ENCODE measurements at places on chromosomes 3 and 15.

GRCh38 chr3:10416730-10417300, 88.6 kb downstream of the ATP2B2 start:
- no peak for DNase-seq

- no peak for DNase-seq
These were observed 451 bp downstream of the CCR5AS start for GRCh38 chr3:46406443-46406787.

- no peak for DNase-seq
These were observed 996.4 kb upstream of the CFAP20DC start for GRCh38 chr3:60046210-60046609.

- DNase-seq: no peak
These were observed 21.1 kb upstream of the MAP3K13 start for GRCh38 chr3:185341616-185342458.

DNA sequence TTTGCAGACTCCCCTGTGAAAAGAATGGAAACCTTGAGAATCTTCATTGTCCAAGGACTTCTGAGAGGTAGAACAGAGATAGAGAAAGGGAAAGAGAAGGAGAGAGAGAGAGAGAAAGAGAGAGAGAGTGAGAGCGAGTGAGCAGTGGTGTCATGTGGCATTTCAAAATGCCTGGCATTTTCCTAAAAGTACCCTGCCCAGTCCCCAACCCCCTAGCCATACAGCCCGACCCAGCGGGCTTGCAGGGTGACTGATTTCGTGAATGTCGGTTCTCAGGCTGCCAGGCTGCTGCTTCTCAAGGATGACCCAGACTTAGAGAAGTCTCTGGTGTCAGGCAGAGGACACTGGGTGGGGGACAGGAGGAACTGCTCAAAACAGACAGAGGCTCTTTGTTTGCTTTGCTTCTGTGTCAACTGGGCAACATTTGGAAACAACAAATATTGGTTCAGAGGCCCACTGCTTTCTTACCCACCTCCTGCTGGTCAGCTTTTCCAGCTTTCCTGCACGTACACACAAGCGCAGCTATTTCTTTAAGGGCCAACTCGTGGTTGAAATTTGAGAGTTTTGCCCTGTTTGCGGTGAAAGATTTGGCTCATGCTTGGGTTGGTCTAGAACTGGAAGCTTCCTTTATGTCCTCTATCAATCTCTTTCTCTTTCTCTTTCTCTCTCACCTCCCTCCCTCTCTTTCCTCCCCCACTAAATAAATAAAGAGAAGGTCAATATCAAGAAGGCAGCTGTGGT, 3.7 kb upstream of the TF start:
- DNase-seq: no peak

- no peak for DNase-seq
These were observed 222.3 kb upstream of the CDIN1 start for GRCh38 chr15:36356978-36357601.

DNA sequence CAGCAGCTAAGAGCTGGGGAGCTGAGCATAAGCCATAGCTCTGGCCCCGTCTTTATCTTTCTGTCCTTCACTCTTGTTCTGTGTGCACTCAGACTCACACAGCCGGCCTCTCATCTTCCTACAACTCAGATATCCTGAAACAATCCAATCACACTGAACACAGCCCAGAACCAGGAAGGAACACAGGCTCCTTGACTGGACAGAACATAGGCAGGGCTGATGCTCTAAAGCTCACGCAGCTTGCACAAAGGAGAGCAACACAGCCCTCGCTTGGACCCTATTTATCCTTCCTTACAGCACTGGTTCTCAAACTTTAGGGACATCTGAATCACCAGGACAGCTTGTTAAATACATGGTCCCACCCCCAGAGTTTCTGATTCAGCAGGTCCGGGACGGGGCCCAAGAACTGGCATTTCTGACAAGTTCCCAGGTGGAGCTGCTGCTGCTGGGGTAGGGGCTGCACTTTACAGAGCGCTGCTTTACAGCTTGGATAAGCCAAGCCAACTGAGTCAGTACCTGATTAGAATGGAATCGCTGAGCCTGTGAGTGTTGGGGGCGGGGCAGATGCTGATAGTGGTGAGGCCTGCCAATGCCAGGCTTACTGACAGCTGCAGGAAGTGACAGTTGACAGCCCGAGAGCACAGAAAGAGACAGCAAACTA, 65.1 kb downstream of the MRPL46 start:
- DNase-seq: no peak

DNA sequence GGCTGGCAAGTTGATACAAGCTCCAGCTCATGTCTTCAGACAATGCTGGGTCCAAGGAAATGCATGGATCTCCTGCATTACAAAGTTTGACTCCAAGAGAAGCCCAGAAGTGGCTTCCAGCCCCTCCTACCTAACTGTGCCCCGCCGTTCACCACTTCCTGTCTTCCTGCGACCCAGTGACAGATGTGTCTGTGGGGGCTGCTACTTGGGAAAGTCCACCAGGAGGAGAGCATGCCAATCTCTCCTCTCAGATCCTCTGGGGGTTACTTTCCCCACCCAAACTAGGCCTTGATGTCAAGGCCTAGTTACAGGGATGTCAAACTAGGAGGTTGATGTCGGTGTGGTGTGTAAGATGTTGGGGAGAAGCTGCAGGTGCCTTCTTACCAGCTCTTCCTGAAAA, 133.6 kb upstream of the RASGRP1 start:
- no peak for DNase-seq

DNA sequence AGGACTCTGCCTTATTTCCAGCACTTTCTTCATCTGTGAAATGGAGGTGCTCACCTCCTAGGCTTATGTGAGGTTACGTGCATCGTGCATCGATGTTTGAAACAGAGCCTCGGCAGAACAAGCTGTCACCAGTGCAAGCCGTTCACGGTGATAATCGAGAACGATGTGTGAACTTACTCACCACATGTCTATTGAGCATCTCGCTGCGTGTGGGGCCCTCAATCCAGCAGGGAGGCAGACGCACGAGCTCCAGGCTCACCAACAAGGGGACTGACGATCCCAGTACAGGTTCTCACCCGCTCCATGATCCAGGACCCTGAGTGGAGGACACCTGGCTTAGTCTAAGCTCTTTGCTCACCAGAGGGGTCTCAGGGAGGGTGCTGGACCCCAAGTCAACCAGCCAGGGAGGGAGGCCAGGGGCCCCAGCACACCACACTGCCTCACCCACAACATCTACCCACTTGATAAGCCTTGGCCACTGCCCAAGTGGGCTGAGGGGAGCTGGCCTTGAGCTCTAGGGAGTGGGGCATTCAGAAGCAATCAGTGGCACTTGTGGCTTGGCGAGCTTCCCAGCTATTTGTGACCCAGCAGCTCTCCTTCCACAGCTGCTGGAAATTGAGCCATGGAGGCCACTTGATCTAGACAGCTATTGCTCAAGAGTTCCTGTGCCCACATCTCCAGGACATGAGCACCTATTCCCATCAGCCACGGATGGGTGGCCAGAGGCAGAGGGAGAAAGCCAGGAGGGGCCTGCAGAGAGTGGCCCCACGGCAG, 34.4 kb upstream of the SLC6A1 start:
- DNase-seq: no peak

- DNase-seq: no peak
These were observed 45.3 kb downstream of the DGKG start for GRCh38 chr3:186316666-186317260.

- no peak for DNase-seq
These were observed 334.0 kb downstream of the SOX2 start for GRCh38 chr3:182045736-182046135.

DNA sequence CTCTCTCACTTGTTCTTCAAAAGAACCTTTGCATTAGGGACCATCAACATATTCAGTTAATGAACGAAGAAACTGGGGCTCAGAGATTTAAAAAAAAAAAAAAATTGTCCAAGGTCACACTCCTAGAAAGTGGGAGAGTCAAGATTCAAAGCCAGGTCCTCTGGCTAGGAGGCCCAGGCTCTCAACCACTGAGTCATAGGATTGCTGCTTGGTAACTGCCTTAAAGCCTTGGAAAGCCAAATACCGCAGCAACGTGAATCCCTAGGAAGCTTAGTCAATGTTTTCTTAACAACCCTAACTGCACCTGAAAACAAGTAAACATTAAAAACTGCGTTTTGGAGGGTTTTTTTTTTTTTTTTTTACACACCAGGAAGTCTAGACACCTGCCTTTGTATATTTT, 156.8 kb downstream of the WNT5A start:
- DNase-seq: no peak

DNA sequence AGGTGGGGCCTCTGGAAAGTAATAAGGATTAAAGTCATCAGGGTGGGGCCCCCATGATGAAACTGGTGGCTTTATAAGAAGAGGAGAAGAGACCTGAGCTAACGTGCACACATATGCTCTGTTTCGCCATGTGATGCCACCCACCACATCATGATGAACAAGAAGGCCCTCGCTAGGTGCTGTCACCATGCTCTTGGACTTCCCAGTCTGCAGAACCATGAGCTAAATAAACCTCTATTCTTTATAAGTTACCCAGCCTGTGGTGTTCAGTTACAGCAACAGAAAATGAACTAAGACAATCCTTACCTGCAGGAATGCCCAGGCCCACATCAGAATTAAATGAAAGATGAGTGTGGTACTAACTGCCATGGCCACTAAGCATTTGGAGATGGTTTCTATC, 79.8 kb downstream of the ADCY5 start:
- no peak for DNase-seq

DNA sequence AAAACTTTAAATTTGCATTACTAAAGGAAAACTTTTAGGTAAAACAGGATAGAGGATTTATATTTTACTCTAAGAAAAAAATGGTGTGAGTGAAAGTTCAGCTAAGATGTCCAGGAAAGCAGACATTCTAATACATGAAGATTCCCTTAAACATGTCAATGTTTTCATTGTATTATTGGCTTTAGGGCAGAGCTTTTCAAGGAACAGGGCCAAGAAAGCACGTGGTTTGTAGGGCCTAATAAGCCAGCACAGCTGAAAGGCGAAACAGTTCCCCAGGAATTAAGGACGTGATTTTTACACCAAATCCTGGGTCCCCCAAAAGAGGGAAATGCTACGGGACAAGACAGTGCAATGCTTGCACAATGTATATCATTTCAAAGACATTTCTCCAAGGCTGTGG, 48.6 kb upstream of the MKRN3 start:
- DNase-seq: no peak

DNA sequence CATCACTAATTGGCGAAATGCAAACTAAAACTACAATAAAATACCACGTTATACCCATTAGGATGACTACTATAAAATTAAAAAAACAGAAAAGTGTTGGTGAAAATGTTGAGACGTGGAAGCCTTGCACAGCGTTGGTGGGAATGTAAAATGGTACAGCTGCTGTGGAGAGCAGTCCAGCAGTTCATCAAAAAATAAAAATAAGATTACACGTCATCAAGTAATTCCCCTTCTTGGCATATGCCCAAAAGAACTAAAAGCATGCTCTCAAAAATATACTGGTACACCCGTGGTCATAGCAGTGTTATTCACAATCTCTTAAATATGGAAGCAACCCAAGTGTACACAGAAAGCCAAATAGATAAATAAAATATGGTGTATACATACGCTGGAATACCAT, 71.8 kb upstream of the NDN start:
- DNase-seq: no peak

- DNase-seq: no peak
These were observed 17.6 kb downstream of the ARIH1 start for GRCh38 chr15:72491768-72492167.

- DNase-seq: no peak
These were observed 249.9 kb upstream of the CTDSPL start for GRCh38 chr3:37611771-37612170.

DNA sequence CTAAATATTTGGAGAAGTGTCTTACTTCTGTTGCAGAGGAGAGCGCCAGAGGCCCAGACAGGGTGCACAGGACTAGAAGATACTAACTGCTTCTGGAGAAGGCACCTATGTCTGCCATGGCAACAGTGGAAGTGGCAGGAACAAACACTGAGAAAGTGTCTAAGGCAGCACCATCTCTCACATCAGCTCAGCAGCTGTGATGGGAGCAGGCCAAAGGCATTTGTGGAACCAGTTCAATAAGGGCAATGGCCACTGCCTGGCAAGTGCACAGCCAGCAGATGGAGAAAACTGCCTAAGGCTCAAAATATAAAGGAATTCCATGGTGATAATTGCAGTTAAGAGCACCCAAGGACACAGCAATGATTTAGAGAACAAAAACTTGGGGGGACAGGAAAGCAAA, 563.0 kb upstream of the CCDC54 start:
- DNase-seq: no peak

- DNase-seq: no peak
These were observed 167.6 kb downstream of the TLE3 start for GRCh38 chr15:69929905-69930630.

GRCh38 chr3:23776352-23776891, 29.3 kb upstream of the UBE2E1 start:
- DNase-seq: no peak

DNA sequence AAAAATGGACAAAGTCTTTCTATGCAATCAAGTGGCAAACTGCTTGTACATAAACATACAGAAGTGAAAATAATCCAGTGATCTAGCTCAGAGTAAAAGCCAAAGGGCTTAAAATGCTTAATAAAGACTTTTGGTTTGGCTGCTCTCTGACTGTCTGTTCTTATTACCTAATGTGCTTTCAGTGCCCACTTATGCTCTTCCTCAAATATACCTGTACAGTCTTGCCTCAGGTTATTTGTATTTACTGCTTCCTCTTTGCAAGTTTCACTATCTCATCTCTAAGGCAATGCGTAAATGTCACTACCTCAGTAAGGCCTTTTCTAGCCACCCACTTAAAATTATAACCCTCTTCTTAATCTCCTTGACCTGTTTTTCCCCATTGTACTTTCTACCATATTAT, 171.8 kb downstream of the EPHA6 start:
- DNase-seq: no peak

DNA sequence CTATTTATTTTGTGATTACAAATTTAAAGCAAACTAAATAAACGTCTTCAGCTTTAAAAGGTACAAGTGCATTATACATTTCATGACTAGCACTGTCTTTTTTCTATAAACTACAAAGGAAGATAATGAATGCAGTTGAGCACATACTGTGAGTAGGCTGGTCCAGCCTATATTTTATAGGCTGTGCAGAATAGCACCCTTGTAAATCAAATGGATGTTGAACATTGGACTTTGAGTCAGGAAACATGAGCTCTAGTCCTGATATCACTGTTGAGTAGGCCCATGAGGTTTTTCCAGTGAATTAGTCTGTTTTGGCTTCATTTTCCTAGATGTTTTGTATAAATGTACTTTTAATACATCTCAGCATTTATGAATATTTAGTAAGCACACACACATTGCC, 447.3 kb upstream of the KCNMB2 start:
- DNase-seq: no peak

DNA sequence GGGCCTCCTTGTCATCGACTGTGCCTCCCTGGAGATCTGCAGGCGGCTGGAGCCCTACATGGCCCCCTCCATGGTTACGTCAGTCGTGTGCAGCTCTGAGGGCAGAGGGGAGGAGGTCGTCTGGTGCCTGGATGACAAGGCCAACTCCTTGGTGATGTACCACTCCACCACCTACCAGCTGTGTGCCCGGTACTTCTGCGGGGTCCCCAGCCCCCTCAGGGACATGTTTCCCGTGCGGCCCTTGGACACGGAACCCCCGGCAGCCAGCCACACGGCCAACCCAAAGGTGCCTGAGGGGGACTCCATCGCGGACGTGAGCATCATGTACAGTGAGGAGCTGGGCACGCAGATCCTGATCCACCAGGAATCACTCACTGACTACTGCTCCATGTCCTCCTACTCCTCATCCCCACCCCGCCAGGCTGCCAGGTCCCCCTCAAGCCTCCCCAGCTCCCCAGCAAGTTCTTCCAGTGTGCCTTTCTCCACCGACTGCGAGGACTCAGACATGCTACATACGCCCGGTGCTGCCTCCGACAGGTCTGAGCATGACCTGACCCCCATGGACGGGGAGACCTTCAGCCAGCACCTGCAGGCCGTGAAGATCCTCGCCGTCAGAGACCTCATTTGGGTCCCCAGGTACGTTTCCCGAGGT, 146.5 kb downstream of the LRRK1 start:
- no peak for DNase-seq

All from left renal cortex interstitium (tissue), 4 donors.